ENCODE measurements at places on chromosomes 7 and 10. TPM values are rescaled to one million over a fixed set of nuclear protein-coding genes. Genes with fewer than 3 reads are reported as not detected.

Gene SEMA3C
- 311 TPM for total RNA-seq

Gene MYH16
- not detected for total RNA-seq

Gene LMTK2
- 11.8 TPM for total RNA-seq

Gene BMPER
- 18.8 TPM for total RNA-seq

Gene NPVF
- not detected for total RNA-seq

Gene SPDYE5
- not detected for total RNA-seq

Gene ACHE
- total RNA-seq = 0.13 TPM

Gene UBN2
- 6.9 TPM for total RNA-seq

Gene IL2RA
- total RNA-seq = not detected

Gene TFR2
- 1.9 TPM for total RNA-seq

Gene GIMAP1
- 0.03 TPM for total RNA-seq

Gene EMX2
- not detected for total RNA-seq

Gene BTBD16
- total RNA-seq = not detected

All from smooth muscle cell of the pulmonary artery (primary cell).